ENCODE measurements at places on chromosomes 1 and 21.

DNA sequence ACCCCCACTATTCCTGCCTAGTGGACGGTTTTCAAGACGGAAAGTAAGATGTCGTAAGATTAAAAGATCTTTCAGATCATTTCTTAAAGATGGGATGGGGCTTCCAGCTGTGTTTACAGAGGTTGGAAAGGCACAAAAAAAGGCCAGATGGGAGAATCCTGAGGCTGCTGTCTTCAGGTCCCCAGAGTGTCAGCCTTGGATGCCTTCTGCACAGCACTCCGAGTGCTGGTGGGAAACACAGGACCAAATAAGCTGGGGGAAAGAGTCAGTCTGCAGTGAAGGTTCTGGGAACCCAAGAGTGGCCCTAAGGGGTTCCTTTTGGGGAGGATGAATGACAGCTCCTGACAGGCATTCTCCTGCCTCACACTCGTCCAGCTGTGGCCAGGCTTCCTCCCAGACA, 96.5 kb downstream of the COLGALT2 start:
- no peak for DNase-seq

DNA sequence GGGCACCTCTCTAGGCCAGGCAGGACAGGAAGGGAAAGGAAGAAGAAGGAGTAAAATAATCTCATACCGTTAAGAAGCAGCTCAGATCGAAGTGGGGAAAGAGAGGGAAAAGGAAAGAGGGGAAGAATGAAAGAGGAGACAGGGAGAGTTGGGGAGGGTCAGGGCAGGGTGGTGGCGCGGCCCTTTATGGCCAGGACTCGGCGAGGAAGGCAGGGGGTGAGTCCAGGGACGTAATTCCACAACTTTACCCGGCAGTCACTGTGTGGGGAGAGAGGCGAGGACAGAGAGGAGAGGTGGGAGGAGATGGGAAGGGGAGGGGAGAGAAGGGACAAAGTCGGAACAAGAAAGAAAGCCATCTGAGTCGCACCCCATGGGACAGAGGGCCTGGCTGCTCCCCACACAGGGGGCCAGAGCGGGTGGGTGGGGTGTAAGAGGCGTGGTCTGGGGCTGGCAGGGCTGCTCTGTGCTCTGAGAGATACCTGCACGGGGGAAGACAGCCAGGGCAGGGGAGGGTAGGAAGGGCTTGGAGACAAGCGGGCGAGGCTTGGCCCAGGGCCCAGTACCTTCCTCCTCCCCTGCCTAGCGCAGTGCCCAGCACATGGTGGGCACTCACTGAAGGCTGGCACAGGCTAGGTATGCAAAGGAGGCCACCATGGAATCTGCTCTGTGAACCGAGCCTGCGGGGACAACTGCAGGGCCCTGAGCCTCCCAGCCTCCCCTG, 49.4 kb downstream of the KIF21B start:
- DNase-seq = no peak

DNA sequence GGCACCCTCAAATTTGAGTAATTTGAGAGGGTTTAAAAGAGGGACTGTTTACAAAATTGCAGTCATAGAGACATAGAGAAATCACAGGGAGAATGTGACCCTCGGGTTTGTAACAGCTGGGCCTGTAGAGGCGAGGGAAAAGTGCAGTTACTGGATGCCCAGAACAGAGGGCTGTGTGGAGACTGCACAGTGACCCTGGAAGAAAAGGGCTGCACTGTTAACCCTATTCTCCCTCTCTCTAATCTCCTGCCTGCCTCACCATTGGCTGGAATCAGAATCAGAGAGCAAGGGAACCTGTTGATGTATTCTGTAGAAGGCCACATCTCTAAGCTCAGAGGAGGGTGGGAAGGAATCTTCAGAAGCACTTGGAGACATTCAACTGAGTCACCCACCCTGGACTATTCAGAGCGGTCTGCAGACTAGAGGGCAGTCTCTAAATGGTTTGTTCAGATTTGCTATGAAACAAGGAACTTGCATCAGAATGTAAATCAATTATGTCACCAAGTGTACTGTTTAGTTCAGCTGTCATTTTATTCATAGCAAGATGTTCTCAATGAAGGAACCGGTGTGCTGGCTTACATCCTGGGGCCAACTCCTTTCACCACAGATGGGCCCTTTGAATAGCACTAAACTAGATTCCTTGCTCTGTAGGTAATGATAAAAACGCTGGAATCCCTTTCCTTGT, 132.2 kb upstream of the HOOK1 start:
- DNase-seq = no peak

DNA sequence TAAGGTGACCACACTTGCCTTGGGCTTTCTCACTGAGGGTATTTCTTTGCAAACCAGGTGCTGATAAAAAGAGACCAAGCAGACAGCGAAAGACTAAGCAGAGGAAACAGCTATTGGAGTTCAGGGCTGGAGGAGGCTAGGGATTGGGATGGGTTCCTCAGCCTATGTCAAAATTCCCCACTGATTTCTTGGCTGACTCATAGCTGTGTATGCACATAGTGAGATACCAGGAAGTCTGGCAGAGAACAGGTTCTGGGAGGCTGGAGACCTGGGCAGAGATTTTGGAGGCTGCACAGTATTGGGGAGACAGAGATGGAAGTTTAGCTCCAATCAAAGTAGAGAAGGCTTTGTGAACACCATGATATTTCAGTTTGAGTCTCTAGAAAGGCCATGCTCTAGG, 25.3 kb downstream of the YARS1 start:
- no peak for DNase-seq

DNA sequence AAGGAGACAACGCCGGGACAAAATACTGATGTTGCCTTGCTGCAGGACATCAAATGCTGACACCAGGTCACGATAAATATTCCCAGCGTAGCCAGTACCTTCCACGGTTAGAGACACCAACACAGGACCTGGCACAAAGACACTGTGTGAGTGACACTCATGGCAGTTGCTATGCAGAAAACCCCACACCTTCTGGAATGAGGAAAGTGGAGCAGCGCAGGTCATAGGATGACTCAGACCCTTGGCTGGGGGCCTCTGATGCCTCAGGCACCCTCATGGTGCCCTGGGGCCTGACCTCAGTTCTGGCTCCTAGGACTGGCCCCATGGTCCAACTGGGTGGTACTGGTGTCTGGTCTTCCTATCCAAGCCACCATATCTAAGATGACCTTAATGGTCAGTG, 7.0 kb downstream of the DCST2 start:
- DNase-seq = no peak

- no peak for DNase-seq
Measured at GRCh38 chr1:87437663-87438295, 109.1 kb downstream of the LMO4 start.

- DNase-seq = no peak
Measured at GRCh38 chr1:92356956-92357355, 58.1 kb downstream of the RPAP2 start.

DNA sequence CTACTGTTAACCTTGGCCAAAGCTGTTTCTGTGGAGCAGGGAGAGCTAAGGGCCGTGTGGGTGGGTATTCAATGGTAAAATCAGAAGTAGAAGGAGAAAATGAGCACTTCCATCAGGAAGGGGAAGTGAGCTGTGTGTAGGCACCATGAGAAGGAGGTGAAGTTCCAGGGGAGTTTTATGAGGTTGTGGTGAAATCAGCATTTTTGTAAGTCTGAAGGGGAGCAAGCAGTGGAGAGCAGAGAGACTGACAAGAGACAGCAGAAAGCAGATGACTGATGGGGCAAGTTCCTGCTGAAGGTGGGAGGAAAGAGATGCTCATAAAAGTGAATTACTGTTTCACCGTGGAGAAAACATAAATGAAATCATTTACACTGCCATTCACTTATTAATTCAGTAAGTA, 2.7 kb upstream of the GPR88 start:
- DNase-seq = no peak

GRCh38 chr1:203572134-203572625, 54.5 kb upstream of the ATP2B4 start:
- no peak for DNase-seq
